ENCODE measurements at places on chromosomes 12 and 14.

DNA sequence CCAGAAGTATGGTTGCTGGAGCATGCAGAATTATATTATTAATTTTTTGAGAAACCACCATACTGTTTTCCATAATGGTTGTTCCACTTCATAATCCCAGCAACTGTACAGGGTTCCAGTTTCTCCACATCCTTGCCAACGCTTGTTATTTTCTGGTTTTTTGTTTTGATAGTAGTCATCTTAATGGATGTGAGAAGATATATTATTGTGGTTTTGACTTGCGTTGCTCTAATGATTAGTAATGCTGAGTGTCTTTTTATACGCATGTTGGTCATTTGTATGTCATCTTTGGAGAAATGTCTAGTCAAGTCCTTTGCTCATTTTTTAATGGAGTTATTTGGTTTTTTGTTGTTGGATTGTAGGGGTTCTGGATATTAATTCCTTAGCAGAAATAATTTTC lies 58.1 kb downstream of the DAAM1 start:
- DNase-seq: no peak

GRCh38 chr12:52637299-52637698 lies 14.7 kb downstream of the KRT2 start:
- no peak for DNase-seq

- peak; percentile 55 for DNase-seq
These were observed 3.0 kb downstream of the ETV6 start for GRCh38 chr12:11652351-11653040.

- no peak for DNase-seq
These were observed 33.9 kb upstream of the TSPAN8 start for GRCh38 chr12:71191509-71192196.

DNA sequence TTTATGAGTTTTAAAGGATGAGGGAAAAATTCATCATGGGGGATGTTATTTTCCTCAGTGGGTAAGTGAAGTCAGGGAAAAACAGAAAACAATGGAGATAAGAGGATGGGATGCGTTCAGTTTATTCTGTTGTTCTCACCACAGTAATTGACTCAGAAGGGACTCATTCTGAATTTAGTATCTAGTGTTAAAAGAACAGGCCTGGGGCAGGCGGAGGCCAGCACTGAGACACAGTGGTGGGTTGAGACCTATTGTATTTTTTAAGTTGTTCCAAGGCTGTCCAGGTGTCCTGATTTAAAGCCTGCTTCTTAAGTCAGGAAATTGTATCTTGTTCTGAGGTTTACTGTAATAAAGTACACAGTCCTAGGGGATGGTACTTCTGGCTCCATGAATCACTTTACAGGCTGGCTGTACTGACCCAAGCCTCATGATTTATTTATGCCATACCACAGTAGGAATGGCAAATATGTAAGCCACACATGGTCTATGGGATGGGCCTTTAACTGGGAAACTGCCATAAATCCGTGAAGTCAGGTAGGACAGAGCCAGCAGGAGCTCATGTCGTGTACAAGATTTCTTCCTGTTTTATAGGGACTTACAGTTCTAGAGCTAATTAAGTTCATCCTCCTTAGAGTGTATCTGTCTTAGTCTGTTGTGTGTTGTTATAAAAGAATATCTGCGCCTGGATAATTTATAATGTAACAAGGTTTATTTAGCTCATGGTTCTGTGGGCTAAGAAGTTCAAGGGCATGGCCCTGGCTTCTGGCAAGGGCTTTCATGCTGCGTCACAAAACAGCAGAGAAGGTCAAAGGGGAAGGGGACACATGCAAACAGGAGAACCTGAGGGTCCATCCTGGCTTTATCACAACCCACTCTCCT lies 244.1 kb downstream of the FBXL14 start:
- no peak for DNase-seq

DNA sequence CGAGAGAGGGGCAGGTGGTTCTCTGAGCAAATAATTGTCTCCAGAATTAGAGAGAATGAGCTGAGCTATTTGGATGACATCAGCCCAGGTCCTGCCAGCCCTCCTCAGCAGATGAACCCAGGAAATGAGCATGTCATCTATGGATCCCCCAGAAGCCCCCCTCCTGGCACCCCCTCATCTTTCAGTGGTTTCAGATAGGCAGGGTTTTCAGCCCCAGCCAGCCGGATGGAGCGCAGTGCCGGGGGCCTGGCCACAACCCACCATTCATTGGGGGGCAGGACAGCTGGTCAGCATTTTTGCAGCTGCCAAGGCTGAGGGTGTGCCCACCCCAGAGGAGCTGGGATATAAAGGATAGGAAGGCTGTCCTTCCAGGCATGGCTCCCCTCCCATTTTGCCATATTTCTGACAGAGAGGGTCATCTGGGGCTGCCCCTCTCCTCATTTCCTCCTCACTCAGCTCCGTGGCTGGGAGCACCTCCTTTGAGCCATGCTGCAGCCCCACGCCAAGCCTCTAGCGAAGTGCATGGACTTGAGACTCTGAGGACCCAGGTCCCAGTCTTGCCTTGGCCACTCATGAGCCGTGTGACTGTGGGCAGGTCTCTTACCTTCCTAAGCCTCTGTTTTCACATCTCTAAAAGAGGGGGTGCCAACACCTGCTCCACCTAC lies 6.0 kb upstream of the KRT71 start:
- no peak for DNase-seq

DNA sequence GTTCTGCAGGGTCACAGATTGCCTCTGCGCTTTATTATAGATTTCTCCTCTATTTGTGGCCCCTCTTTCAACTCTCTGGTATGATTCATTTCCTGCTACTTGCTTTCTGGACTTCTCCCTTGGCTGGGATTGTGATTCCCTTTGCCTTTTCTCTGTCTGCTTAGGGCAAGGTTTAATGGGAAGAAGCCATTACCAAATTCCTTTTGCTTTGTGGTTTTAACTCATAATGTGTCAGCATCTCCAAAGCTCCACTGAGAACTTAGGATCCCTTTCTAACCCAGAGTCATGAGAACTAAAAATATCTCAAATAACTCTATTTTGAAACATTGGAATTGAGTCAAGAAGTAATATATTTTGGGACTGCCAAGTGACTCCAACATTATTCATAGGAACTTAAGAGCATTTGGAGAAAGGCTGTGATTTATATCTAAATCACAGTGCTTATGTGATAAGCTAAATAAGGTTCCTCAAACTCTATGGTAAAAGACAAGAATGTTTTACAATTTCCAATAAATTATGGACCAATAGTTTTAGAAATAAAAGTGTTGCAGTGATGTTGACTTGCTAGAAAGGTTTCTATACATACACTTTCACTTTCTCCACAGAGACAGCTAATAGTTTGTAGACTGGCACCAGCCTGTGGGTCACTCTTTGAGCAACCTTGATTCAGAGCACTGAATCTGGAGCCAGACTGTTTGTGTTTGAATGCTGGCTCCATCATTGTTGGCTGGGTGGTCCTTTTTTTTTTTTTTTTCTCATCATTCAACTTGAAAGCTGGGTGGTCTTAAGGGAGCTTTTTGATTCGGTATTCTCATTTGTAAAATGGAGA lies 93.9 kb downstream of the DACT1 start:
- DNase-seq: no peak

DNA sequence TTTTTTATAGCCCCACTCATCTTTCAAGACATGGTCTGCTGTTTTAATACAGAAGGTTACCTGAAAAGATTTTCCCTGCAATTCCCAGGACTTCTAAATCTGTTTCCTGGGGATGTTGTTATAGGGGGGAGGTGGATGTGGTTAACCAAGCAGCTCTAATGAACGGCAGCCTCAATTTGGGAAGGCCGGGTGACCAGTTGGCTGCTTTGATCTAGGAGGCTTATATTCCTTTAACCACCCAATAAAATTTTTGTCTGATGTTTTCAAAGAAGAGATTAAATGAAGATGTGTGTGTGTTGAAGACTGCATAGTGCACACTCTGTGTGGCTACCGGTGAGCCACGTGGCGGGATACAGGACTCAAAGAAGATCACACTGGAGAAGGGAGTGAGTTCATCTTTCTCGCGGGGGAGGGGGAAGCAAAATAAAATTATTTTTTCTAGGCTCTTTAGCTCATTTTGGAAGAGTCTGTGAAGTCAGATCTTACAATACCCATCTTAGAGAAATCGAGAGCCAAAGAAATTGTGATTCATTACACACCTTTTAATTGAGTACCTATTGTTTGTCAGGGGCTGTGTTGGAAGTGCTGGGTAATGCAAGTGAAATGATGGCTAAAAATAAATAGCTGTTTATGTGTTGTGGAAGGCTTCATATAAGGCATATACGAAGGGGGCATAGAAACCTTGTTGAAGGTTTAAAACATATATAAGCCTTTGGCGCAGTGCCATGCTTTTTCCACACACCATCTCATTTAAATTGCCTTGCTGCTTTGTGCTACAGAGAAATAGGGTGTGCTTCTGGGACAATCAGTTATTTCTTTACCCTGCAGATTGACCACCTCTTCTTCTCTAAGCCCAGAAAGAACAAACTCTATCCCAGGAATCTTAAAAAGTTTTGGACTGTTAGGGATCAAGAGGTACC lies 18.5 kb downstream of the ELK3 start:
- DNase-seq: no peak

GRCh38 chr12:127064207-127064606 lies 1202.8 kb upstream of the TMEM132C start:
- DNase-seq: no peak

DNA sequence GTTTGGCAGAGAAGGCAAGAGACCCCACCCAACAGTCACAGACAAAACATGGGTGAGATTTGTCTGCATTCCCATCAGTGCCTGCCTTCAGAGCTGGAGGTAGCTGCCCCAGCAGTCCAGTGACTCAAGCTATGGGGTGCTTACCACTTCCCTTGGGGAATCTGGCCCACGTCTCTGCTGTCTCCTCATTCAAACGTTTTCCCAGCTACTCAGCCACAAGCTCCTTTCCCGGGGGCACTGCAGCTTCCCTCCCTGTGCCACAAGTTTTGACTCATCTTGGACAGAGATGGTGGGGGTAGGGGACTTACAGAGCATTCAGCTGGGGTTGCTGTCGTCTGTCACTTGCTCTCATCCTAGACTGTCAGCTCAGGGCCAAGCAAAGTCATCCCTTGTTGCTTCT lies 66.6 kb downstream of the FBXL14 start:
- no peak for DNase-seq

DNA sequence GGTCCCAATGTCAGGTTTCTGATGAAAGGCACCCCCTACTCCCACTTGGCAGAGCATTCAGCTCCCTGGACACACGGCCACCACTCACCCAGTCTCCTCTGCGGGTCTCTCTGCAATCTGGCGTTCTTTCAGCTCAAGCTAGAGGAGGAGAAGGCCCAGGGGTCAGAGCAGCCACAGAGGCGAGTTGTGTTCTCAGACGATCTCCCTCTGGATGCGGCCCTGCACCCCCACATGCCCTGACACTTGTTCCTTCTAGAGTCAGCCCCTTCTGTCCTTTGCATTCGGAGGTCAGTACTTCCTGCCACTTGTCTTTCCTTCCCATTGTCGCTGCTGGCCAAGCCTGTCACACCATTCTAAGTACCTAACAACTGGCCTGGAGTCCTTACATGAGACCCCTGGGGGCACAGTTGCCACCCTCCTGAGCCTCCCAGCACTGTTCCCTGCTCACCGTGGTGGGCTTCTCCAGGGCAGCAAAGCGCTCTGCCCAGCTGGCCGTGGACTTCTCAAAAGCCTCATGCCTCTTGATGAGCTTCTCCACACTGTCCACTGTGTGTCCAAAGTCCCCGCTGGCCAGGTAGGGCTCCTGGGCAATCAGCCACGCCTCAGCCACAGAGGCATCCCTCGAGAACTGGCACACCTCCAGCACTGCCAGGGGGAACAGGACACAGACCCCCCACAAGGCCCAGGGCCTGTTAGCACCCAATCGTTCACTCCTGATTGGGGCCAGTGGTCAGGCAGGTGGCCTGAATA lies 63.2 kb downstream of the PLEKHG3 start:
- DNase-seq: no peak

GRCh38 chr12:44225149-44225510 lies 389.2 kb downstream of the TMEM117 start:
- DNase-seq: no peak

DNA sequence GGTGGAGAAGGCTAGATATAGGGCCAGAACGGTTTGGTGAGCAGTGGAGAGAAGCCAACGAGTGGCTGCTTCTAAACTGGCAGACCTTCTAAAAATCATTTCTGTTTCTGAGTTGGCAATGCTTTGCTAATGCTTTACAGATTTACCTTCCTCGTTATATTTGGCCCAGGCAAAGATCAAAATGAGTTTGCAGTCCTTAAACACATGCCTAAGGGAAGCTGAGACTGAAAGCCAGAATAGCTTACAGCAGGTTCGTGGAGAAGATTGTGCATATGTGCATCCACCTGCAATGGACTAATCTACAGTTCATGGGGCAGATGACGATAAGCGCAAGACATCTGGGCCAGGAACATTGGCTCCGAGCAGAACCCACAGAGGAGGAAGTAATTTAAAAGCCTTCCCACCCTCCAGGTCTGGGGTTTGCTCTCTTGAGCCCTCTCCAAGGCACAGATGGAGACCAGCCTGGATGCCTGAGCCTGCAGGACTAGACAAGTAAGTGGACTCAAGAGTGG lies 99.4 kb downstream of the NINJ2 start:
- no peak for DNase-seq

DNA sequence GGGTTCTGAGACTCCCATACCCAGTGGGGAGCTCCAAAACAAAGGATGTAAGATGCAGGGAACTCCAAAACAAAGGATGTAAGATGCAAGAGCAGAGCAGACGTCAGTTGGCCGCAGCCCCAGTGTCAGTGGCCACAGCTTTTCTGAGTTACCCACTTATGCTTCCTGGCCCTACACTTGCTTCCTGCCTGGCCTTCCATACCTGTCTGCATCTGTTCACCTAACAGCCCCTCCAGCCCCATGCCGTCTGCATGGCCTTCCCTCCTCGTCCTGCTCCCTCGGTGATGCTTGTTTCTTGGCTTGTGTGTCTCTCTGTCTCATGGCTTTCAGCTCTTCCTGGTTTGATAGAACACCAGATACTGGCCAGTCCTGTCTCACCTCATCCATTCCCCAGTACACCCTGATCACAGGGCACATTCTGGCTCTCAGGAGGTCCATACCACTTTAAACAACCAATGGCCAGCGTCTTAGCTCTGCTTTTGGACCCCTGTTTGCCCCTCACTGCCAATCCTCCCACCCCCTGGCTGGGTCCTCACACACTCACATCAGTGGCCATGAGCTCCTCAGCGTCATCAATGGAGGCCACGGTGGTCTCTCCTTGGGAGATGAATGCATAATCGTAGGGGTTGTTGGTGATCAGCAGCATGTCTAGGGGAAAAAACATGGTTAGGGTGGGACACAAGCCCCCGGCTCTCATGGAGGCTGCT lies 5.3 kb downstream of the MYH7 start:
- DNase-seq: no peak

GRCh38 chr14:73953731-73954130 lies 3.6 kb downstream of the COQ6 start:
- no peak for DNase-seq

DNA sequence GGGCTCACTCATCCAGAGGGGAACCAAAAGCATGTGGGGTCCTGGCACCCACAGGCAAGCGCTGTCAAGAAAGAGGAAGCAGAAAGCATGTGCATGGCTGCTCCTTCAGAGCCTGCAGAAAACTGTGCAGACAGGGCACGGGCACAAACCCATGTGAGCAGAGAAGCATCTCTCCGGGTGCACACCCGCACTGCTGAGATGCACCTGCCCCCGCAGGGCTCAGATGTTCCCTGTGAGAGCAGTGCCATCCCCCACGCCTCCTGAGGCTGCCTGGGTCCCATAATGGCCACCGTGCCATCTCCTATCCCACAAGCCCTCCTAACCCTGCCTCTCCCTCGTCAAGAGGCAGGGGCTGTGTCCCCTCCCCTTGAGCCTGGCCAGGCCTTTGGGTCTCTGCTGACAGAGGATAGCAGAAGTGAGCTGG lies 32.3 kb upstream of the INF2 start:
- peak; percentile 41 for DNase-seq

Data from retina (tissue), 1 donor.